ENCODE measurements at places on chromosomes 2 and 18.

DNA sequence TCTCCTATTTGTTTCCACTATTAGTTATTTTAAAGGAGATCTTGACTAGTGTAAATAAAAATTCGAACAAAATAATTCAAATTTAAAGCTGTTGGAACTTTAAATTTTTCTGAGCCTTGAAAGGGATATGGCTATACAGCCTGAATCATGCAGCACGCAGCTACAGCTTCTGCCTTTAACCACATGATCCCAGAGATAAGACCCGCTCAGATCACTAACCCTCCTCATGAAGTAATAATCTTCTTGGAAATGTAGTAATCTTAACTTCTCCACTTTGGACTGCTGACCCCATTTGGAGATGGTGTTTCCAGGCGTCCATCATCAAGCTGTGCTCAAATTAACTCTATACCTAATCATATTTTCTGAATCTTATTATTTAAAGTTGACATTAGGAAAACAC, 336.6 kb downstream of the DSC3 start:
- no peak for DNase-seq

GRCh38 chr2:85579266-85579935, 2.0 kb downstream of the VAMP8 start:
- DNase-seq: no peak

DNA sequence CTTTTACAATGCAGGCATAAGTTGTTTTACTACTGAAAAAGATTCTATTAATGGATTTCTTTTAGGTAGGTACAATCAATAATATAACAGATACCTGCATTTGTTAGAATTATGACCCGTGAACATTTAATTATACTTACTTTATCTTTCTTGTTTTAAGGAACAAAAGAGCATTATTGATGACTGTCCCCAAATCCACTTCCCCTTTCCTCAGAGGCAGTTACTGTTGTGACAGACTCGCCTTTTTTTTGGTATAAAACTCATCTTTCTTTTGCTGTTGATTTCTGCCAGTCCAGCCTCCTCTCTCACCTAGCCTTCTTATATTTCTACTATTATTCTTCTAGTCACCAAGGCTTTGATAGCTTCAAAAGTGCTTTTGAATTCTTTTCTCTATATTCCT, 12.1 kb downstream of the ACTR3 start:
- DNase-seq: no peak

DNA sequence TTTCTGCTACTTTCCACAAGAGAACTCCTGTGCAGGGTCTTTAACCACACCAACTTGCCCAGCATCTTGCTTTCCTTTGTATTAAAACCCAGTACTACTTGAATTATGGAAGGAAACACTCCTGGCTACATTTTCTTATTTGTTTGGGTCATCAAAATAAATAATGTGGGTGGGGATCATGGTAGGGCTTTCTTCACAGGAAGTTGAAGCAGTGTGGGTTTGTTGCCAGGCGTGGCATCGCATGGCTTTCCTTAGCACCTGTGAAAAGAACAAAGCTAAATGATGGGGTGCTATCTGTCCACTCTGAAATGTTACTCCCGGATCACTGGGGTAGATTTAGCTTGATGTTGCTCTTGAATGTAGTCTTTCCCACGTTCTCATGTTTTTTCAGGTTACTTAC, 18.7 kb downstream of the ARHGAP25 start:
- no peak for DNase-seq

GRCh38 chr2:9050122-9050809, 46.8 kb upstream of the MBOAT2 start:
- DNase-seq: no peak

- no peak for DNase-seq
Measured at GRCh38 chr2:44553456-44553855, 191.7 kb downstream of the CAMKMT start.

DNA sequence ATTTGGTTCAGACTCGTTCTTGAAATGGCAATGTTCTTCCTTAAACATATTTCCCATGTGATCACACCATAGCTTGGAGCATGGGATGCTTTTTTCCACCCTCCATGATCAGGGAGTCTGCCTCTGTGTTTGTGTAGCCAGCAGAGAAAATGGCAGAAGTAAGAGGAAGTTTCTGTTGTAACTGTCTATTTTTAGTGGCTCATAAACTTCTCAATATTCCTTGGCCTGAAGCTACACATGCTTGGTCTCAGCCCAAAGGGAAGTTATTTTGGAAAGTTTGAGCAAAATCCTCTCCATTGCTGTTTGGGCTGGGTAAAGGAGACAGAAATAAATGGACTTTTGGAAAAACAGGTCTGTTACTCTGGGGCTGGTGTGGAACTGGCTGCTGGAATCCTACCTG, 33.4 kb upstream of the ITGA6 start:
- DNase-seq: no peak

- no peak for DNase-seq
Measured at GRCh38 chr18:48605408-48605845, 66.6 kb downstream of the CTIF start.

DNA sequence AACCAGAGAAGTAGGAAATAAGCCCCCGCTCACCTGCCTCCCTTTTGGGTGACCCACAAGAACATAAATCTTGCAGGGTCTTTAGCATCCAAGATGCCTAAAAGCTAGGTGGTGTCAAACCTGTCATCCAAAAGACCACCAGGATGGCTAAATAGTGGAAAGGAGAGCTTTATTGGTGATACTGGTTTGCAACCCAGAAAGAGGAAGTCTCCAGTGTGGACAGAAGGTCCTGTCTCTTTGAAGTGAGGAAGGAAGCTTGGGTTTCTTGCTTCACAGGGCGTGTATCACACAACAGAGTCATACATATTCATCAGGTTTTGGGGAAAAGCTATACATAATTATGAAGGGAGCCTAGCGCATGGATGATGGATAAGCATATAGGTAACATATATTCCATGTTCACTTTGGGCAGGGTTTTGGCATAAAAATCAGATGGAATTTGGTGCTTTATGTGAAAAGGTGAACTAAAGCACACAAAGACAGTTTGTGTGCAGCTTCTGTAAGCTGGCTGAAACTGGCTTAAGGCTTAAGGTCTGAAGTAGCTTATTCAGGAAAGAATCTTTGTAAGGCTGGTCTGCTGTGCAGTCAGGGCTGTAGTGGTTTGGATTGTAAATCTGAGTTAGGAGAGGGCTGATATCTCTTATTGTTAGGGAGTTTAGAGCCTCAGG, 102.2 kb upstream of the MSH2 start:
- DNase-seq: no peak

GRCh38 chr18:21996351-21996826, 173.0 kb upstream of the GATA6 start:
- DNase-seq: no peak

- no peak for DNase-seq
Measured at GRCh38 chr18:75016025-75016717, 192.8 kb downstream of the PTGR3 start.

DNA sequence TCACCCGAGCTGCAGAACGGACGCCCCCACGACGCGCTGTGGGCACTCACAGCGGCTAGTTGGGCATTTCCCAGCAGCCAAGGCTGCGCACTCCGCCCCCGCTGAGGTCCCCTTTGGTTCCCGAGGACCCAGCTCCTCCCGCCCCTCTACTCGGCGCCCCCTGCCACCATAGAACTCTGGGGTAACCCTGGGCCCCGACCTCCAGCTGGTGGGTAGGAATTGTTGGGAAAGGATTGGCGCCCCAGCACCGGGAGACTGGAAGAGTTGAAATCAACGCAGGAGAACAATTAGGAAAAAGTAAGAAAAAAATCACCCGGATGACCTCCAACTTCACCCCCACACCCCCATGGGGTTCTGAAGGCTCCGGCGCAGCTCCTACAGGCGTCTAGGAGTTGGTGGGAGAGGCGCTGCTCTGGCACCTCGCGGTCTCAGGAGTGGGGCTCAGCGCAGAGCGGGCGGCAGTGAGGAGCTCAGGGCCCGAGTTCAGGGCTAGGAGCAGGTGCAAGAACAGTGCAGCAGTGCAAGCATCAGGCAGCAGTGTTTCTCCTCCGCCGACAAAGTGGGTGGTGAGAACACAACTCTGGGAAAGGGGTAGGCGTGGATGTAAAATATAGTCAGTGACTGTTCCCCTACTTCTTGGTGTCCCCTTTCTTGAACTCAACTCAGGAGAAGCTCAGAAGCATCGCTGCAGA, 14.0 kb downstream of the POU3F3 start:
- no peak for DNase-seq

DNA sequence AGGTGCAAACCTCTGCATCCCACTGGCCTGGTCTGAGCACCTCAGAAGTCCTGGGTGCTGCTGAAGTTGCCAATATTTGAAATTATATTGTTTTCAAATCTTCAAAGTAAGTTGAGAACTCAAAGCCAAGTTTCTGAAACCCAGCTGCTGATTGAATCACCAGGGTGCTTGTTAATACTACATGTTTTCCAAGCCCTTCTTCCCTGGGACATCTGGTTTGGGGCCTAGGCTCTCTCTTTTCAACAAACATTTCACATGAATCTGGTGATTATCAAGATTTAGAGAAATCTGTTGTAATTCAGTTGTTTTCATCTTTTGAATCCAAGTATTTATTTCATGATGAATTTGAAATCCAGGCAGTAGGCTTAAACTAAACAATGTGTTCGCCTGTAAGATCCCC, 24.4 kb downstream of the MLPH start:
- DNase-seq: no peak

GRCh38 chr18:21483051-21483450, 117.5 kb downstream of the ESCO1 start:
- no peak for DNase-seq

DNA sequence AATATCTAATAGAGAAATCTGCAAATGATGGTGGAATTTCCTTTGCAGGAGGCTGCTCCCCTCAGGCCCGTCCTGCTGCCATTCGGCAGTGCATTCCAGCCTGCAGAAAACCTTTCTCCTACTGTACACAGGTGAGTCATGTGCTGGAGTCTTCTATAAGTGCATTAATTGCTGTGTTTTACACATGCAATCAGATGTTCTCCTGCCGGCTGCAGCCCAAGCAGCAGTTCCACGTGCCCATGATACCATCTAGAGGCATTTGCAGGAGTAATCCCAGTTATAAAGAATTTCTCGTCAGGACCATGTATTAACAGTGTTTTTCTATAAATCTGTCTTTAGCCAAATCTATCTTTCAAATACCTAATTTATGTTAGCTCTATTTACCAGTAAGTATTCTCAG, 304.7 kb upstream of the HNMT start:
- no peak for DNase-seq

DNA sequence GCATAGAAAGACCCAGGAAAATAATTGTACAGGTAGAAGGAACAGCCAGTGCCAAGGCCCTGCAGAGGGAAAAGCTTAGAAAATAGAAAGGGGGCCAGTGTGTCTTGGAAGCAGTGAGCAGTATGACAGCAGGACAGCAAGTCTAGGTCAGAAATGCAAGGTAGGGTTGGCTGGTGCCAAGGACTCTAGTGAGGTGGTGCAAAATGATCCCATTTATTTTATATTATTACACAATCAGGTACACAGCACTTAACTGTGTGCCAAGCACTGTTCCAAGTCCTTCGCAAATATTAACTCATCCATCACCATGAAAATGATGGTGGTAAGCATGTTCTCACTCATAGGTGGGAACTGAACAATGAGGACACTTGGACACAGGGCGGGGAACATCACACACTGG, 100.0 kb downstream of the AQP4 start:
- DNase-seq: no peak

- no peak for DNase-seq
Measured at GRCh38 chr2:191917967-191918651, 71.2 kb upstream of the CAVIN2 start.

DNA sequence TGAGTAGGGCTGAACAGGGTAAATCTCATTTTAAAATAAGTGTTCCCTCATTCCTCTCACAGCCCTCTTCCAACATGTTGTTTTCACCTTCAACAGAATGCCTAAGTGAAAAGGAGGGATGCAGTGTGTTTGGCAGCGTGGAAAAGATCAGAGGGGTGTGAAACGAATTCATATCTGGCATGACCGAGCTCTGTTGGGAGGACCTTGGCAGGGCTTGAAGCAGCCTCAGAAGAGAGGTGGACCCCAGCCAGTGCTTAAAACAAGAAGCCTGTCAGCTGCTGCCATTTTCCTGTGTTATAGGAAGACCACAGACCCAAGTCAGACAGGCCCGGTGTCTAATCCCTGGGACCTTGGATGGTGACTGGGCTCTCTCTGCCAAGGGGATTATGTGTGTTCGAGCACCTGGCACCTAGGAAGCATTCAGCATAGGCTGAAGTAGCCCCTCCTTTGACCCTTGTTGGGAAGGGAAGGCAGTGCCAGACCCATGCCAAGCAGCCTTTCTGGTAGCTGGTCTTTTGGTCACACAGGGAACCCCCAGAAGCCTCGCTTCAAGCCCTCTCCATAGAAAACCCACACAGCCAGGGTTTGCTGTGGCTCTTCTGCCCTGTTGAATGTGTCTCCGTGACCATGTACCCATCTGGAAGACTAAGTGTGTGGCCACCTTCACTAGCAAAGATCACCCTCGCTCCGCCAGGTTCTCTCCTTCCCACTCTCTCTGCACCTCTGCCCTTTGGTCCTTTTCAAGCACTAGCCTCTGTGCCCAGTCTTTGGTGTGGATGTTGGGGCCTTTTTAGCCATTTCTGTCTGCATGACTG, 87.5 kb upstream of the ST3GAL5 start:
- no peak for DNase-seq

DNA sequence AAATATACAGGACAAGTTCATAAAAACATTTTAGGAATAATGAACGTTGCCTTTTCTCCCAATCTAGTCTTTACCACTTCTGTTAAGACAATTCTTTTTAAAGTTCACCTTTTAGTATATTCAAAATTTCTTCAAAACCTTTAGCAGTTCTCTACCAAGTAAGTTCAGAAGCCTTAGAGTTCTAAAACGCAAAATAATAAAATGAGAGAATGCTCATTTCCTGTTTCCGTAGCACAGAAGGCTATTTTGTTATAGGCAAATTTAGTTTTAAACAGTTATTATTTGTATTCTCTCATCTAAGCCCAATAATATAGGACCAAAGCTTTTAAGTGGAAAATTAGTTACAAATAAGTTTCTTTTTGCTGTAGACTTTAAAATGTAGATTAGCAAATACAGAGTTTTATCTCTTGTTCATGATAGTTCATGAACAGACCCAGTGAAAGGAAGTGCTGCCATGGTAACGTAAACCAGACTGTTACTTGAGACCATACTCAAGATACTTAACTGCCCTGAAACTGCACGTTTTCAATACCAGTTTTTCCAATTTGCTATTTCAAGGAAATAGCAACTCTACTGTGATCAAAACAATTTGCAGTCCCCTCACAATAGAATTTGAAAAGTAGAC, 173.1 kb upstream of the STON1 start:
- no peak for DNase-seq
